AG08395 (cell line): ENCODE measurements at places on chromosomes 4 and X.

GRCh38 chr4:1356181-1356998 lies 9.4 kb downstream of the UVSSA start:
- DNase-seq = peak; percentile 69

DNA sequence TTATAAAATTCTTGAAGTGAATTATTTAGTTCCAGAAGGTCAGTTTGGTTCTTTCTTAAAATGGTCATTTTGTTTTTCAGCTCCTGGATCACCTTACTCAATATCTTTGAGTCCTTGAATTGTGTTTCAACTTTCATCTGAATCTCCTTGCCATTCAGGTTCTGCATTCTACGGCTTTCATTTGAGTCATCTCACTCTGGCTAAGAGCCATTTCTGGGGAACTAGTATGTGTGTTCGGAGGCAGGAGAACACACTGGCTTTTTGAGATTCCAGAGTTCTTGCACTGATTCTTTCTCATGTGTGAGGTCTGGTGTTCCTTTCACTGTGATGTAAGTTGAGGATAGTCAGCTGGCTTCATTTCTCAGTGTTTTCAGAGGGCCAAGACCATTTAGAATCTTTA lies 708.4 kb upstream of the FRG1 start:
- DNase-seq = no peak

GRCh38 chrX:12895866-12896265 lies 10.6 kb upstream of the TLR8 start:
- DNase-seq = no peak

DNA sequence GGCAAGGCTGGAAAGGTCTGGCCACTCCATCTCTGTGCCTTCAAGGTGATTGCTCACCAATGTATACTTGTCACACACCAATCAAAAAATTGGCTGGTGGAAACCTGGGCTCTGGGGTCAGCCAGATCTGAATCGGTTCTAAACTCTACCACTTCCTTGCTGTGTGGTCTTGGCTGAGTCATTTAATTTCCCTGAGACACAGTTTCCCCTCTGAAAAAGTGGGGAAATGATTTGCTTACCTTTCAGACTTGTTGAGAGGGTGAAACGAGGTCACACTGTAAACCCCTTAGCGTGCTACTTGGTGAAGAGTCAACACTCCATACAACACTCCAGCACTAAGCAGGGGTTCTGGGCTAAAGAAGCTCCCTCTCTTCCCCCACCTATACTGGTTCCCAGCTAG lies 252.3 kb upstream of the ZIC3 start:
- DNase-seq = no peak

DNA sequence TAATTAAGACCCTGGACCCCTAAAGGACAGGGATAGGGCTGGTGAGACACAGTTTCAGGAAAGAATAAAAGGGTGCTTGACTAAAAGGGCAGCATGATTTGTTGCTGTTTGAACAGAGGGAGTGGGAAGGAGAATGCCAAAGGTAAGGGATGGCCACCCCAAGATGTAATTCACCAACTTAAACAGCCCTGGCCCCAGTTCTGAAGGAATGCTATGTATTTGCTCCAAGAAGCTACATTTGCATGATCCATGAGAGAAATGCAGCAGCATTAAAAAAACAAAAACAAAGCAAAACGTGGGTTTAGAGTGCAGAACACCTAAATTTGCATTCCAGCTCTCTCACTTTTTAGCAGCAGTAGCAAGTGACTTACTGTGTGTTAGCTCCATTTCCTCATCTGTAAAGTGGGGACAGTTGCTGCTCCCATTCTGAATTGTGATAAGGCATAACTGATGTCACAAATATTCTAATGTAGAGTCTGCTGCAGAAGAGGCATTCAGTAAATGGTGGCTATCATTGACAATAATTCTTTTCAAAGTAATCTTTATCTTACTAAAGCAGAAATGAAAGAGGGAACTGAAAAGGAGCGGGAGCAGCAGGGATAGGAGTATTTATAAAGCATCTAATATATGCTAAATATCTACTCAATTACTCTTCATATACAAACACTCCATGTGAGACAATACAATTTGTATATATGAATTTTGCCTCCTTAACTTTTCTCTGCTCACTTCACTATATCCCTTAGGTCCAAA lies 115.8 kb downstream of the PPARGC1A start:
- no peak for DNase-seq

DNA sequence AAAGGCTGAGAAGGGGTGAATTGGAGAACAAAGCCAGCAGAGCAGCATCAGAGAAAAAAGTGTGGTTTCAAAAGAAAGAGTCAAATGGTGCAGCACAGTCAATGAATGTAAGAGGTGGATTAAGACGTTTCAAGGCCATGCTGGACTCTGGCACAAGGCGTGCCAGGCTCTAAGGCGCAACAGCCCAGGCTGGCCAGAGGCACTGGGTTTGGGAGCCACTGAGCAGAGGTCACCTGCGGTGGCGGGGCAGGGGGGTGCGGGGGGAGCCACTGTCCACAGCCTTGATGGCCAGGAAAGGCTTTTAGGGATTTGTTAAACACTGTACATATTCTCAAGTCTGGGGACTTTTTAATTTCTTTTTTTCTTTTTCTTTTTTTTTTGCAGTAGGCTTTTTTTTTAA lies 222.5 kb upstream of the FAT1 start:
- no peak for DNase-seq

GRCh38 chrX:125298871-125299270 lies 20.8 kb upstream of the TEX13C start:
- DNase-seq = no peak

GRCh38 chrX:2385224-2385623 lies 115.6 kb downstream of the DHRSX start:
- peak; percentile 72 for DNase-seq

- DNase-seq = peak; percentile 54
These were observed 804 bp downstream of the OSTC start for GRCh38 chr4:108651014-108651791.

GRCh38 chrX:122835886-122836285 lies 348.2 kb upstream of the GRIA3 start:
- no peak for DNase-seq

DNA sequence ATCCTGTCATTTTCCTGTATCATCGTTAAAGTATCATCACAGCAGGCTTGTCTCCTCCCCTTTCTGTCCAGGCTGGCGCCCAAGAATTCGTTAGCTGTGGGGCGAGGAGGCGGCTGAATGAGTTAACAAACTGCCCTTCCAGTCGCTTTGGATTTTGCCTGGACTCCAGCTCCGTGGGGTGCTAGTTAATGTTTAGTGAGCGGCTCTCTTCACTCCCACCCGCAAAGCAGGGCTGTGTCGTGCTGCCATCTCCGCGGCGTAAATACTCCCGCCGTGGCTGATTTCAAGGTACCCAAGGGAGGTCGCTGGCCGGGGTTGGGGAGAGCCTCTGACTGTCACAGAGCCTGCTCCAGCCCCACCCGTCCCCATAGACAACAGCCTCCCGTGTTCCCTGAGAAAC lies 44.9 kb upstream of the SPRY1 start:
- no peak for DNase-seq

DNA sequence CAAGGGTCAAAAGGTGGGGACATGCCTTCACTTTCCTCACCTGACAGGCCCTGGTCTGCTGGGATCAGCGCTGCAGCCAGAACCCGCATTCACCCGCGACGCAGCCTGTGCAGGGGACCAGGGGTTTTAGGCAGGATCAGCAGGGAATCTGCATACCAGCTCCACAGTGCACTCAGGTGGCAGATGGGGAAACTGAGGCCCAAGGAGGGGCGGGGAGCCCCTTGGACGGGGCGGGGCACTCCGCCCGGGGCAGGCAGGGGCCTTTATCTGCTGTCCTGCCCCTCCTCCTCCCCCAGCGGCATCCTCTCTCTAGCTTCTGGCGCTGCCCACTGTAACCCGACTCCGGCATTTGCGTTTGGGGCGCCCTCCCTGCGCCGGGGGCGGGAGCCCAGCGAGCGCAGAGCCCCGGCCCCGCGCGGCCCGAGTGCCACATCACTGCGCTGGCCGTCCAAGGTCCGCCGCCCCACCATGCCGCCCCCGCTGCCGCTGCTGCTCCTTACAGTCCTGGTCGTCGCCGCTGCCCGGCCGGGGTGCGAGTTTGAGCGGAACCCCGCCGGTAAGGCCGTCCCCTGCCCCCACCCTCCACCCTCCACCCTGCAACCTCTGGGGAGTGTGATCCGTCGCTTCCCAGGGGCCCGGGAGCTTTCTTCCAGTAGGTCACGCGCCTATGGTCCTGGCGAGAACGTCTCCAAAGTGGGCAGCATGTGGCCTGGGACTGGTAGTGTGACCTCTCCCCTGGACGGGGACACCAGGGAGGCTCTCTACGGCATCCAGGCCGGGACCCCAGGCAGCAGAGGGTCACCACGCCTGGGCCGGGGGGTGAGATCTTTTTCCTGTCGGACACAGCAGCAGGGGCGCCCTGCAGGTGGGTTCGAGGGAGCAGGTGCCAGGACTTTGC lies at the start of gene CPZ:
CPZ (plus strand) TSS at position 400 of the 898 bp plus-strand sequence; CDS start at position 469, 69 bp downstream.
- peak; percentile 44 for DNase-seq

DNA sequence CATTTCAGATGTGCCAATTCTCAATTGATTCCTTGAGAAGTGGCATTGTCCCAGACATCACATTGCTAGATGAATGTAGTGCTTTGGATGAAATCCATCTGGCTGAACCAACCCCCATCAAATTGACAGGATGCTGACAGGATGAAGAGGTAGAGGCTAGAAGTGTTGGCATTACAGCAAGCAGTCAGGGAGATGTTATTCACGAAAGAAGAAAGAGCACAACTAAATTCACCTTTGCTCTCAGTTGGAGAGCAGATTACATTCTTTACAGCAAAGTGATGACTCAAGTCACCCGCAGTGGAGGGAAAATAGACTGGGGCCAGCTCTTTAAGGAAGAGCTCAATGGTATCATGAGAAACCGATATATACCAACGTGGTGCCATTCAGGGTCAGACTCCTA lies 259.6 kb downstream of the C4orf33 start:
- DNase-seq = no peak
